ENCODE measurements at places on chromosomes 2 and 18. TPM values are rescaled to one million over a fixed set of nuclear protein-coding genes. Genes with fewer than 3 reads are reported as not detected.
A peak's percentile ranks its signal among the peaks of the same experiment; 100 is the strongest.

Gene CCBE1
- total RNA-seq: 1.8 TPM

DNA sequence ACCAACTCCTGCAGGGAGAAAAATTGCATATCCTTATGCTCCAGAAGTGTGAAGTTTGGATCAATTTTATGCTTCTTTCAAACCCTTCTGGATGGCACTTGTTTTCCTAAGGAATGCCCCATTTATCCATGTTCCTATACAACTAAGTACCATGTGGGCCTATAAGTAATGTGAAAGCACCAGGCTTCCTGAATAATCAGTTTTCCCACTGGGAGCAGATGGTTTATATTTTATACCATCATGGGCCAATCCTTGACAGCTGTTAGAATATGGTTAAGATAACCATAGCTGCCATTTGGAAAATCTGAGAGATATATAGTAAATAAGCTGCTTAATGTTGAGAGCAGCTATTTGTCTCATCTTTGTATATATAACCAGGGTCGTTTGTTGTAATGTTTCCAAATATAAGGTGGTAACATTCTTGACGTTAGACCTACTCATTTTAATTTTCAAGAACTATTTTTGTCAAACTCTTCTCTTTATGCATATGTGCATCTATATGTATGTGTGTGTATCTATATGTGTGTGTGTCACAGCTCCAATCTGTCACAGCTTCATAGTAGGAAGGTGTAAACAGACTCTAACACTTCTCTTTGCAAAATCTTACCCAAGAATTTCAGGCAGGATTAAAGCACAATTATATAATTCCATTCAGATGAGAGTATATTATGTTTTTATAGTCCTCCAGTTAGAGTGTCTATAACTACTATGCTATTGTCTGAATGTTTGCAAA, 458.7 kb upstream of the GCFC2 start:
- H3K27me3 ChIP-seq: no peaks in the 10 kb centered on the region
- DNase-seq: no peak
- no peaks in the 10 kb centered on the region for H3K4me1 ChIP-seq
- no peaks in the 10 kb centered on the region for H3K36me3 ChIP-seq

GRCh38 chr2:112606547-112606946, 22.1 kb downstream of the CHCHD5 start:
- H3K4me3 ChIP-seq: no peak overlapping the region
- no peaks in the 10 kb centered on the region for H3K36me3 ChIP-seq
- H3K27me3 ChIP-seq: no peaks in the 10 kb centered on the region
- no peak overlapping the region for H3K27ac ChIP-seq

- no peaks in the 10 kb centered on the region for H3K36me3 ChIP-seq
- H3K27me3 ChIP-seq: no peaks in the 10 kb centered on the region
- H3K4me1 ChIP-seq: no peaks in the 10 kb centered on the region
- H3K4me3 ChIP-seq: no peak overlapping the region
- no peak for DNase-seq
- H3K27ac ChIP-seq: no peak overlapping the region
Observed at GRCh38 chr2:46518861-46519260, 39.5 kb downstream of the TMEM247 start.

GRCh38 chr2:23703583-23704385, 223.1 kb downstream of the ATAD2B start:
- no peaks in the 10 kb centered on the region for H3K36me3 ChIP-seq
- no peaks in the 10 kb centered on the region for H3K27me3 ChIP-seq
- no peak overlapping the region for H3K4me3 ChIP-seq

GRCh38 chr2:46878886-46879285, 36.7 kb downstream of the MCFD2 start:
- DNase-seq: no peak
- no peak overlapping the region for H3K4me3 ChIP-seq
- no peaks in the 10 kb centered on the region for H3K36me3 ChIP-seq
- no peaks in the 10 kb centered on the region for H3K4me1 ChIP-seq

GRCh38 chr2:47089083-47089464, 66.0 kb downstream of the STPG4 start:
- H3K4me1 ChIP-seq: no peaks in the 10 kb centered on the region
- no peaks in the 10 kb centered on the region for H3K27me3 ChIP-seq
- no peak for DNase-seq
- H3K36me3 ChIP-seq: no peaks in the 10 kb centered on the region

GRCh38 chr2:198479065-198479464, 674.7 kb downstream of the PLCL1 start:
- no peak overlapping the region for H3K4me3 ChIP-seq
- H3K4me1 ChIP-seq: no peaks in the 10 kb centered on the region
- no peaks in the 10 kb centered on the region for H3K36me3 ChIP-seq
- DNase-seq: no peak
- H3K27me3 ChIP-seq: no peaks in the 10 kb centered on the region
- no peak overlapping the region for H3K27ac ChIP-seq

- H3K36me3 ChIP-seq: no peaks in the 10 kb centered on the region
- H3K27ac ChIP-seq: no peak overlapping the region
- H3K4me1 ChIP-seq: no peaks in the 10 kb centered on the region
- DNase-seq: no peak
- H3K27me3 ChIP-seq: no peaks in the 10 kb centered on the region
Observed at GRCh38 chr2:853203-853870, 97.3 kb upstream of the SNTG2 start.

- no peaks in the 10 kb centered on the region for H3K27me3 ChIP-seq
- no peak overlapping the region for H3K4me3 ChIP-seq
- H3K4me1 ChIP-seq: peaks cover 3% of the 10 kb centered on the region
- H3K27ac ChIP-seq: no peak overlapping the region
Observed at GRCh38 chr18:33835419-33835818, 257.4 kb downstream of the ASXL3 start.

- DNase-seq: no peak
- no peaks in the 10 kb centered on the region for H3K27me3 ChIP-seq
- no peaks in the 10 kb centered on the region for H3K36me3 ChIP-seq
- peaks cover 35% of the 10 kb centered on the region for H3K4me1 ChIP-seq
- H3K27ac ChIP-seq: no peak overlapping the region
- no peak overlapping the region for H3K4me3 ChIP-seq
Observed at GRCh38 chr18:58288921-58289797, 245.1 kb downstream of the NEDD4L start.

- no peaks in the 10 kb centered on the region for H3K4me1 ChIP-seq
- DNase-seq: no peak
- no peak overlapping the region for H3K4me3 ChIP-seq
- no peak overlapping the region for H3K27ac ChIP-seq
Observed at GRCh38 chr2:127514485-127514884, 11.8 kb downstream of the IWS1 start.

DNA sequence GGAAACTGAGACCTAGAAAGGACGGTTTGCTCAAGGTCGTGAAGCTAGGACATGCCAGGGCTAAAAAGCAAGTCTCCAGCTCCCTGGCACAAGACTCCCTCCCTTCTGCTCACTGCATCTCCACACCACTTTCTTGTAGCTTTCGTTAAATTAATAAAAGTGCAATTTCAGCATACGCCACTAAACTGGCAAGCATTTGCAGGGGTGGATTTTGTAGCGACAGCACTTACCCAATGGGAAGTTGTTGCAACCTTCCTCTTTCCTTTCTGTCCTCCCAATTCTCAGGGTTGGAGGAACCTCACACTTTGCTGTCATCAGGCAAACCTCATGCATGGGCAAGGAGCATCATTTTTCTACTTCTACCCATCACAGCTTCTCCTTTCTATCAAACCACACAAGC, 7.4 kb upstream of the RHOB start:
- no peak overlapping the region for H3K4me3 ChIP-seq
- peak overlapping the region; percentile 67 for H3K27ac ChIP-seq
- peaks cover 6% of the 10 kb centered on the region for H3K4me1 ChIP-seq

DNA sequence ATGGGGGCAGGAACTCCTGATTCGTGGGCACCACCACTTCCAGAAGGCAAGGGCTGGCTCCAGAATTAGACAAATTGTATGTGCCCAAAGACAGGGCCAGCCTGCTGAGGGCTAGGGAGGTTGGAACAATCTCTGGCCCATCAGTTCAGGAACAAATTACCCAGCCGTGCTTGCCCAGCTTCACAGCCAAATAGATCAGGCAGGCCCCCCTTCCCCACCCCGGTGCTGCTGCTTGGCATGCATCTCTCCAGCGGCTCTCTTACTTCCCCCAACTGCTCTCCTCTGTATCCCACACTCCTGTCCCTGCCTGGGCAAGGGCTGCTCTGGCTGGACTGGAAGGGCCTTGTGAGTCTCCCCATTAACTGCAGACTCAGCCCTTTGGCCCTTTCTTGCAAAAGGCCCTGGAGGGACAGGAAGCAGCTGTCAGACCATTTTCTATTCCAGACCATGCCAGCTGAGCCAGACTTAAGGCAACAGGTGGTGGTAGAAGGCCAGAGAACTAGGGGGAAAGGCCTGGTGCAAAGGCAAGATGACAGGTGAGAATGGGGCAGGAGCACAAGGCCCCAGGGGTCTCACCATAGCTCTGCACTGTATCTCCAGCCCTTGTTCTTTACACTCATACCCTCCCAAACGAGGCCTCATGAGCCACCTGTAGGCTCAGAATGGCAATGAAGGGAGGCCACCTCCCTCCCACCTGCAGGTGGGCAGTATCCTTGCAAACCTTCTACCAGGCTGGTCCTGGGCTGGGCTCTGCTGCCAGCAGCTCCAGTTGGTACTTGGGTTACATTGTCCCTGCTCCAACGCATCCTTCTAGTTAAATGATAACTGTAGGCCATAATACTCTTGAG, 30.7 kb upstream of the ACAA2 start:
- H3K27ac ChIP-seq: no peak overlapping the region
- DNase-seq: no peak
- H3K36me3 ChIP-seq: no peaks in the 10 kb centered on the region
- H3K27me3 ChIP-seq: no peaks in the 10 kb centered on the region
- no peaks in the 10 kb centered on the region for H3K4me1 ChIP-seq
- H3K4me3 ChIP-seq: no peak overlapping the region
